Jurkat, Clone E6-1 (cell line): ENCODE measurements at places on chromosomes 13 and 19.

GRCh38 chr19:3275583-3276340 is 51.3 kb downstream of the CELF5 start:
- DNase-seq, result peak; percentile 89

- no peak for DNase-seq
Measured at GRCh38 chr19:17647071-17648020, 40.8 kb downstream of the UNC13A start.

DNA sequence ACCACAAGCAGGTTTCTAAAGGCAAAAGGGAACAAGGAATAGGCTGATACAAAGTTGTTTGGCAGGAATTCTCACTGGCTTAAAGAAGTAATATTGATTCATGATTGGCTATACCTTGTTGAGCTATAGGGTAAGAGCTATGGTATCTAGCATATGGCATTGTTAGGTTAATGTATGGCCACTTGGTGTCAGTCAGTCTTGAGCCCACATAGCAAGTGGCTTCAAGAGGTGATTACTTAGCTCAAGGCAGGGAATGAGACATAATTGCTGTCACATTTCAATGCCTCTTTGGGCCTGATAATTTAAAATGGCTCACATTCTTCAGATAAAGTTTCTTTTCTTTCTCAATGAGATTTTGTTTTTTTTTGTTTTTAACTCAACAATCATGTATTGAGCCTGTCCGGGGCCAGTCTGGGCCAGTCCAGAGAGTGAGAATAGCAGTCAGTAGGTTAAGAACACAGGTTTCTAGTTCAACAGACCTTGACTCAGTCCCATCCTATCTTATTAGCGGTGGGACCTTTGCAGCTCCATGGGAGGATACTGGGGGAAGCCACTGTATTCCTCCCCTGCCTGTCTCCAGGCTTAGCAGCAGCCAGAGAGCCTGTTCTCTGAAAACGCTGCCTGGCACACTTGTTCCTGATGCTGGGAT is 45.8 kb upstream of the RCBTB2 start:
- DNase-seq, result no peak

DNA sequence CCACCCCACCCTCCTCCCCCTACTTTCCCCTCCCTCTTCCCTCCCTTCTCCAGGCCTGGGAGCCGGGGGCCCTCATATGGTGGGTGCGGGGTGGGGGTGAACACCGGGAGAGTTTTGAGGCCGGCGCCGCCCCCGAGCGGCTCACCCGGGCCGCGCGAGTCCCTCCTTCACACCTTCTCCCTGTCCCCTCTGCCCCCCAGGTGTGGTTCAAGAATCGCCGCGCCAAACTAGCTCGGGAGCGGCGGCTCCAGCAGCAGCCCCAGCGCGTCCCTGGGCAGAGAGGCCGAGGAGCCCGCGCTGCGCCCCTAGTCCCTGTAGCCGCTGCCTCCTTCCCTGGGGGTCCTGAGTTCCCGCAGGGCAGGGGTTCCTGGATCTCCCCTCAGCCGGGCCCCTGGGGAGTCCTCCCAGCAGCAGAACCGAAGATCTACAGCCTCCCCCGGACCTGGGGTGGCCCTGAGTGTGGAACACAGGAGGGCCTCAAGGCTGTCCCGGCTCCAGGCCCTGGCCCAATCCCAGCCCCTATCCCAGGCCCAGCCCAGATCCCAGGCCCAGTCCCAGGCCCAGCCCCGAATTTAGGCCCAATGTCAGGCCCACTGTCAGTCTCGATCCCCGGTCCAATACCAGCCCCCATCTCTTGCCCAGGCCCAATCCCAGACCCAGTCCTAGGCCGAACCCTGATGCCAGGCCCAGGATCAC is 1.7 kb downstream of the TPRX2 start:
- DNase-seq, result no peak

- DNase-seq, result no peak
Measured at GRCh38 chr13:110424569-110425443, 117.7 kb downstream of the COL4A2 start.

GRCh38 chr13:33158816-33159215 is 126.7 kb downstream of the STARD13 start:
- no peak for DNase-seq

DNA sequence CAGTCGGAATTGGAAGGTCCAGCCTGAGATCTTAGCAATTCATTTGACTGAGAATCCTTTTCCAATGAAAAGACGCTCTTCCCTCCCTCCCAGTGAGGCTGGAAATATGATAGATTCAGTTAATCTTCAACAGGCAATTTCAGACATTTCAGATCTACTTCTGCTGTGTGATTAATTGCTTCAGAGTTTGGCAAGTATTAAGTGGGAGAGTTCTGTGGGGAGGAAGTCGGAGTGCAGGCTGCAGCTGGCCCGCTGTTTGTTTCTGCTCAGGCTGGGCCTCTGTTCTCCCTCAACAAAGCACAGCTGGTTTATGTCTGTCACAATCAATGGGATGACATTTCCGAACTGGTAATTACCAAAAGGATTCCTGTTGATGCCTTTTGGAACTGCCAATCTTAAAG is 178.2 kb downstream of the NDFIP2 start:
- peak; percentile 14 for DNase-seq

GRCh38 chr13:50731400-50731799 is 112.1 kb downstream of the DLEU7 start:
- no peak for DNase-seq

DNA sequence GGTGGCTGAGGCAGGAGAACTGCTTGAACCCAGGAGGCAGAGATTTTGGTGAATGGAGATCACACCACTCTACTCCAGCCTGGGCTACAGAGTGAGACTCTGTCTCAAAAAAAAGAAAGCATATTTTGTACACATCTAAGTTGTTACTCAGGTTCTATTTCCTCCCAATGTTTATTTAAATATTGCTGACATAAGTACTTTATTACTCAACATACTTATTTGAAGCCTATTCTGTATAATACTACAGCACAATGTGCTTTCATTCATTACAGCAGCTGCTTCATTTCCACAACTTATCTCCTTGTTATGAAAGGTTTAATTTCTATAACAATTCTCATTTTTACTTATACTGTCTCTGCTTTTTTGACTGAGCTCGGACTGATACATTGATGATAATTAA is 495.7 kb downstream of the SLITRK1 start:
- DNase-seq, result no peak

DNA sequence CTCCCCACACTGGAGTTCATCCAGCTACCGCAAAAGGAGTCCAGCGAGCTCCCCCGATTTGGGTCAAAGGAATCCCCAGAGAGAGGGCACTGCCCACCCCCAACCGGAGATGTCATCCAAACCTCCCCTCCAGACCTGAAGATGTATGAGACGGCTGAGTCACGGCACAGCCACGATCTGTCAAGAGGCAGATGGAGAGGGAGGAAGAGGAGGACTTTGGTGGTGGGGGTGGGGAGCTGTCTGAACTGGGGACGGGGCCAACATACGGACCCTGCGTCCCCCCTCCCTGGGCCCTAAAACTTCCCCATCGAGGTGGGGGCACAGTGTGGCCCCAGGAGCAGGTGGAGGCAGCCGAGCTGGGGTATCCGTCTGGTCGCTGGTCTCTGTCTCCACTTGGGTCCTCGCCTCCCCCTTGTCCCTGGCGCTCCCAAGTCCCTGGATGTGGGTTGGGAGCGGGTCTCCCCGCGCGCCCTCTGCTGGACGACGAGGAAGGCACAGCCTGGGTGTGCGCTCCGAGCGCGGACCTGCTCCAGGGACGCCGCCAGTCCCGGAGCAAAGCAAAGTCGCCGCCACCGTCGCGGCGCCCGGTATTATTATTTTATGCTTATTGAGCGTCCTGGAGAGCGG is 3.8 kb downstream of the PDE4A start:
- DNase-seq, result no peak

DNA sequence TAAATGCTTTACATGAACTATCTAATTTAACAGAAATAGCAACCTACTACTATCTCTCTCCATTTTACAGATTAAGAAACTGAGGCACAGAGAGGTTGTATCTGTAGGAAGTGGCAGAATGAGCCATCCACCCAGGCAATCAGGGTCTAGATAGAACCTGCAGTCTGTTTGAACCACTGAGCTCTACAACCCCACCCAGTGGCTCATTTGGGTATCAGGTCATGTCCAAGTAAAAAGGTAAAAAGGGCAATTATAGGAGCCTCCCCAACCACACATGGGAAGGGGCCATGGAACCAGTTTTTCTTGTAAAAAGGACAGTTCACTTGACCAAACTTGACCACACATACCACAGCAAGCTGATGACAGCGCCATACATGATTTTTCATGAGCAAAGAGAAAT is 92.9 kb upstream of the SGCG start:
- DNase-seq, result peak; percentile 25

GRCh38 chr13:112822851-112823250 is 133.0 kb downstream of the ATP11A start:
- no peak for DNase-seq
